Activated CD4-positive, alpha-beta memory T cell treated with anti-CD3 and anti-CD28 coated beads for 36 hours (primary cell): ENCODE measurements at places on chromosomes 5 and 9. TPM values are rescaled to one million over a fixed set of nuclear protein-coding genes. Genes with fewer than 3 reads are reported as not detected.
A peak's percentile ranks its signal among the peaks of the same experiment; 100 is the strongest.

- DNase-seq: peak; percentile 92
These were observed 45.6 kb downstream of the SAR1B start for GRCh38 chr5:134586866-134587524.

DNA sequence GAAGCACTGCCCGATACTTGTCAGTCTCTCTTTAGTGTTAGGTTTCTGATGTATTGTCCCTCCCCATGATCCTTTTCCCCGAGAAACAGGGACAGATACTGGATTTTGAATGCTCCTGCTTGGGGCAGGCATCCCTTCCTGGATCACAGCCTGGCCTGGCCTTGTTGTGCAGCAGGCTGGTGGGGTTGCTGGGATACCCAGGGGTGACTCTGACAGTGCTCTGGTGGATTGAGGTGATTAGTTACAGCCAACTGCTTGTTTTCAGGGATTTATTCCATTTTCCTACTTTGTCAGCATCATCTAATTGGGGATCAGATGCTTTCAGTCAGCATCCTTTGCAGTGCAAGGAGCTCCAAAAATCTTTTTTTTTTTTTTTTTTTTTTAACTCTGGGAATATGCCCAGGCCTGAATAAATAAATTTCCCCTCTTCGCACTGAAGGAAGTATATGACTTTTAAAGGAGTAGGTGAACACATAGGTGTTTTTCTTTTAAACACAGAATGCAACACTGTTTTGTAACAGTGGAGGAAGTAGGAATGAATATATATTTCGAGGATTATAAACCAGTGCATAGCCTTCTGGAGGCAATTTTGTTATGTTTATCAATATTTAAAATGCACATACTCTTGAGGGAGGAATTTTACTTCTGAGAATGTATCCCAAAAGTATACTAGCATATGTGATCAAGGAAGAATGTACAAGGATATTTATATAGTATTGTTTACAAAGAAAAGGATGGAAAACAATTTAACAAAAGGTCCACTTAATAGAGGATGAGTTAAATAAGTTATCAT is 127.3 kb upstream of the ELL2 start:
- DNase-seq: no peak

DNA sequence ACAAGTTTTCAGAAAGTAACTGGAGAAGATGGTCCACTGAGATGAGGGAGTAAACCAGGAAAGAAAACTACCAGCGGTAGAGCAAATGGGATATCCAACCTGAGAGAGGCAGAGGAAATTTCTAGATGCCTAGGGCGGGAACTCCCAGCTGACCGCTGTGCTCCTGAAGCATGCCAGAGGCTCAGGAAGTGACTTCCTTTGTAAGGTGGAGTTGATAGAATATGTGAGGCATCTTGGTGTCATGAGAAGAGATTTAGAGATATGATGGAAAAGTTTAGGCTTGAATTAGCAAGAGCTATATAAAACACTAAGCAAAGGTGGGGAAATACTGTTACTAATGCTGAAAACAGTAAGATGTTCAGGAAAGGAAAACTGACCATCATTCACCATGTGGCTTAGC is 124.1 kb downstream of the C9orf152 start:
- DNase-seq: no peak

DNA sequence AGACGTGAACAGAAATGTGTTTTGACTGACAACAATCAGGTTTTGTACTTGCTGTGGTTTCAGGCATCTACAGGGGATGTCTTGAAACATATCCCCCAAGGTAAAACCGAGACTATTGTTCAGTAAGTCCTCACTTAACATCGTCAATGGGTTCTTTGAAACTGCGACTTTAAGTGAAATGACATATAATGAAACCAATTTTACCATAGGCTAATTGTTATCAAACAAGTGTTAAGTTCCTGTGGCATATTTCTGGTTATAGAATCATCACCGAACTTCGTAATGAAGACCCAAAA is 16.4 kb upstream of the OMD start:
- DNase-seq: no peak

GRCh38 chr5:125450771-125451170 is 704.3 kb upstream of the ZNF608 start:
- no peak for DNase-seq

- DNase-seq: no peak
These were observed 57.1 kb downstream of the GALNT12 start for GRCh38 chr9:98864281-98865174.

DNA sequence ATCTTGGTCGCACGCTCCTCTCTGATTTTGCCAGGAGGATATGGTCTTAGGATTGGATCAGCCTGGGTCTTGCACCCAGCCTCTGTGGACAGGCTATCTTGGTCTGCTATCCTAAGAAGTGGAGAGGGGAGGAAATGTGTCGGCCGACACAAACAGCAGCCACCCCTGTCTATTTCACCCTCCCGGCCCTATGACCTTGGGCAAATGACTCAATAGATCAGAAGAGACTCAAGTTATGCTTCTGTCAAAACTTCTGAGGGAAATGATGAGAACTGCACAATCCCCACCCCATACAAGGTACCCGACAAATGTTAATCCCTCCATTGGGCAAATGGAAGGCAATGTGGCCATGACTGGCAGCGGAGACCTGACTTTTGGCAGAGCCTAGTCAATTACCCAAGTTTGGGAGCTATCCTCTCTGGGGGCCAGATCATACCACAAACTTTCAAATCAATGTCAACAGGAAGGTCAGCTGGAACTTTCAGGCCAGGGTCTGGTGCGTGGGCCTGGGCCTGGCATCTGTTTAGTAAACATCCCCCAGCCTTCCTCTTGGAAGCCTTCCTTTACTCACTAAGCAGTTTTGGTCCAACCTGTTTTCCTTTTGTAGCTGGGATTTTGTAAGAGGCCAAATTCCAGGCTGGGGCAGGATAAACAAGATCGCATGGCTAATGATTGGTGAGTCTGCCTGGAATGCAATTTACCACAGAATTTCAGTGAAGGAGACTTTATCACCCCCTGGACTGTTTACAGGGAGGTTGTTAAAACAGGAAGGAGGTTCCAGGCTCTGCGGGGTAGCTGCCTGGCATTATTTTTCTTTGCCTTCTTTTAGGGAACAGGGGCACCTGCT is 64.2 kb upstream of the CPEB4 start:
- DNase-seq: no peak

DNA sequence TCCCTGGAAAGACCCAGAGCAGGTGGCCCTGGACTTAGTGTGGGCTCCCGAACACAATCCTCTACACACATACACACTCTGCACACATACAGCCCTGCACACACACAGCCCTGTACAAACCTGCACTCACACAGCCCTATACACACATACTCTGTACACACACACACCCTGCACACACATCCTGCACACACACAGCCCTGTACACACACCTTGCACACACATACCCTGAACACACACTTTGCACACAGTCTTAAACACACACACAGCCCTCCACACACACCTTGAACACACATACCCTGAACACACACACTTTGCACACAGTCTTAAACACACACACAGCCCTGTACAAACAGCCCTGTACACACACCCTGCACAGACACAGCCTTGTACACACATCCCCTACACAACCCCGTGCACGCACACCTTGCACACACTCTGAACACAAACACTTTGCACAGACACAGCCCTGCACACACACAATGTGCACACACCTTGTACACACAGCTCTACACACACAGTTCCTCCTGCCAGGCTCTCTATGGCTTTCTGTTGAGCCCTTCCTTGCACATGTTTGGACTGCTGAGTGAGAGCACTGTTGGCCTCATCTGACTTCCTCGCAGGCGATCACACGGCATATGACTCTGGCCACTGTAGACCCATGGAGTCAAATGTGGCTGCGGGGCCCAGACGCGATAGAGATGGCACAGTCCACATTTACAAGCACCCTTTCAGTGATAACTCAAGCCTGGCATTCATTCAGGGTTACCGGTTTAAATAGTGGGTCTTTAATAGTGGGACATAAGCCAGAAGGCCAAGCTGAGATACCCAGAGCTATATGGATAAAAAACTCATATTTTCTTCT is 245.7 kb upstream of the IRX1 start:
- no peak for DNase-seq

DNA sequence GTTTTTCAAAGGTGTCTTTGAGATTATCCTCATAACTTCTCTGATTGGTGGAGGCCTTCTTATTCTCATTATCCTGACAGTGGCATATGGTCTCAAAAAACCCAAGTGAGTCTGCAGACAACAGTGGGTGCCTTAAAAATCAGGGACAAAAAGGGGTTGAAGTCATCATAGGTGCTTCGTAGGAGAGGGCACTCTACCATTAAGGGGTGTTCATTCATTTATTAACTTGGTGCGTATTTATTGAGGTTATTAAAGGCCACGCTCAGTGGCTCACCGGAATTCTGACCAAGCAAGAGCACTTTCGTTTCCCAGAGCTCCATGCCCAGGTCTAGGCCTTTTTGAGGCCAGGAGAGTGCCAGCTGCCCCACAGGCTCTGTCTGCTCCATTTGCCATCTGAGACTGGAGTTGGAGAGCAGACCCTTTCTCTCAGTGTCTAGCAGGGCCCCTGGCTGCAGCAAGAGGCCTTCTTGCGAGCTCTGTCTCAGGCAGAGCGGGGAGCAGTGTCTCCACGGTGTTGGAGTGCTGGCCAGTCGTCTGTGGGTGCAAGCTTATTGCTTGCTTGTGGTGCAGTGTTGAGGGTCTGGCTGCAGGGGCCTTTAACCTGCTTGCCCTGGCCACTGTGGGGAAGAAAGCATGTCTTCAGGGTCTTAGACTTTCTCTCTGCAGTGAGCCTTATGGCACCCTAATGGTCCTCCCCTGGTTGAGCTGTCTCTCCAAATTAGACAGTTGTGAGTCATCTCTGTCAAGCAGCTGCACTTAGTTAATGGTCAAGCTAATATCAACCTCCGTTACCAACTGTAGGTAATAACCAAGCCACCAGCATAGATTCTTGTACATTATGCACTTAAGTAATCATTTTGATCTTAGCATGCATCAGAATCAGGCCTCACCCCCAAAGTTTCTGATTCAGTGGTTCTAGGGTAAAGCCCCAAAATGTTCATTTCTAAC is 62.6 kb downstream of the IL31RA start:
- DNase-seq: no peak

- DNase-seq: no peak
These were observed 18.2 kb downstream of the C9orf152 start for GRCh38 chr9:110189559-110190320.

DNA sequence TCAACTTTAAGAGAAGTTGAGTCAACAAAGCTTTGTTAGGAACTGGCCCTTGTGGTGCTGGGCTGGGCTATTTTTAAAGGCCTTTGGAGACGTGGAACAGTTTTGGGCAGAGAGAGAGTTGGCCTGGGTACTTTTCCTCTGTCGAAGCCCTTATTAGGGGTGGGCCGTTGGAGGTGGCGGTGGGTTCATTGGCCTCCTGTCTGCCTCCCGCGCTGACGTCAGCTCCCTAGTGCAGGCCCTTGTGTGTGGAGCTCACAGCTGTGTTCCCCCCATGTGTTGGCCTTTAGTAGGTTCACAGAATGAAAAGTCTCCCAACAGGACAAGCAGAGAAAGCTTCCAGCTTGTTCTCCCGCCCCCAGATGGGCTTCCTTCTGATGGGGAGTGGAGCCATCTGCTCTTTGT is 2.7 kb downstream of the NCS1 start:
- DNase-seq: no peak

DNA sequence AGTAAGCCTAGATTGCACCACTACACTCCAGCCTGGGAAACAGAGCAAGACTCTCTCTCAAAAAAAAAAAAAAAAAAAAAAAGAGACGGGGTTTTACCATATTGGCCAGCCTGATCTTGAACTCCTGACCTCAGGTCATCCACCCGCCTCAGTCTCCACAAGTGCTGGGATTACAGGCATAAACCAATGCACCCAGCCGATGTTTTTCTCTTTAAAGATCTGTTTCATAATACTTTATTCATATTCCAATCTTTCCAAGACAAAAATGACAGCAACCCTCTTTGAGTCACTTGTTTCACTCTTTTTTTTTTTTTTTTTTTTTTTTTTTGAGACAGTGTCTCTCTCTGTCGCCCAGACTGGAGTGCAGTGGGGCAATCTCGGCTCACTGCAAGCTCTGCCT is 13.6 kb upstream of the LMNB1 start:
- peak; percentile 39 for DNase-seq

GRCh38 chr5:68538814-68539420 is 323.4 kb downstream of the PIK3R1 start:
- no peak for DNase-seq

- DNase-seq: no peak
These were observed 359.3 kb downstream of the LRRC70 start for GRCh38 chr5:62937661-62938558.

DNA sequence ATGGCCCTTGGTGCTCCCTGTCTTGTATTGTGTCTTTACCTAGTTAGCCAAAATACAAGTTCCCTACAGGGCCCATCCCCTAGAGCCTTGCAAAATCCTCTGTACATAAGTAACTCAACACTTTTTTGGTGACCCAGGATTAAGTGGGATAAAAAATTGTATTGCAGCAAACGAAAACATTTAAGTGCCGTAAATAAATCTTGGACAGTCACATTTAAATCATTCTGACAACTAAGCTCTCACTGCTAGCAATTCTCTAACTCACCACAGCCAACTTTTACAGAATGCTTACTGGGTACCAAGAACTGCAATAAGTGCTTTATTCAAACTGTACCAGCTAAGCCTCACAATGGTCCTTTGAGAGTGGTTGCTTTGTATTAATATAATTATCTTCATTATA is 56.6 kb downstream of the GNAQ start:
- no peak for DNase-seq

- DNase-seq: no peak
These were observed 231.4 kb upstream of the TUT7 start for GRCh38 chr9:86585422-86586143.

DNA sequence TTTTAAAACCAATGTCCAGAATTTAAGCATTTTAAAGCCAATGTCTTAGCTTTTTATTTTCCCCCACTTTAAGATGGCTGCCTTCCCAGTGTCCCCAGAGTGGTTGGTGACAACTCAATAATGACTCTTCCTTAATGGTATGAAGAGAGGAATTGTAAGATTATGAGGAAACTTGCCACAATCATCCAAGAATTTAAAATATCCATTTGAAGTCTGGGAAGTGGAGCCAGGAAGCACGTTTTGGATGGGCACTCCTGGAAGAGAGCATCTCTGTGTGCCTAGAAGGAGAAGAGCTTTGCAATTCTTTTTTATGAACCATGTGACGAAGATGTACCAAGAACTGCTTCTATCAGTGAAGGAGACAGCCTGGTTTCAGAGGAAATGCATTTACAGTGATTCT is 11.3 kb upstream of the IGFBPL1 start:
- no peak for DNase-seq

DNA sequence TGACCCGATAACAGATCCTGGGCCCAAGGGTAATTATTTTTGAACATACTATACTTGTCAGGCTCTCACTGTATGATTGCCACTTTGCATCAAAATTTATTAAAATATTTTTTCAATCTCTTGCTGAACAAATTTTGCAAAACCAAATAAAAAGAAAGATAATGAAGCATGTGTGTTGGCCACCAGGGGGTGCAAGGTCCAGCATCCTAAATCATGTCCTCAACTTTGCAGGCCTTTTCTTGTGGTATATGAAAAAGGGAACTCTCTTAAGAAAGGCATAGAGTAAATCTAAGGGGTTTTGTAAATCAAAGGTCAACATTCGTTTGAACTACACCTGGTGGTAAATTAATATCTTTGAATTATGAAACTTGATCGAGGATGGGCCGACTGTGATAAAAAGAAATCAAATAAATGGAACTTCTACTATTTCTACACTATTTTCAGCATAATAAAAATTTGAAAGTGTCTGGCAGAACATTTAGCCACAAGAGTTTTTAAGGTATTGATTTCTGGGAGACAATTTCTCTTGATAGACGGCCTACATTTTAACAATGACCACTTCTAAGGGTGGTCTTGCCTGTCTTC is 676.5 kb downstream of the DMRTA1 start:
- no peak for DNase-seq

PCDHGB7 gene
- not detected for total RNA-seq

LHX6 gene
- total RNA-seq: not detected

PCDHA6 gene
- total RNA-seq: not detected

BHMT2 gene
- total RNA-seq: not detected

LEAP2 gene
- 1.7 TPM for total RNA-seq

EGFLAM gene
- not detected for total RNA-seq
